MG63 (cell line): ENCODE measurements at places on chromosomes 12 and 14. TPM values are rescaled to one million over a fixed set of nuclear protein-coding genes. Genes with fewer than 3 reads are reported as not detected.

FBLN5 gene
- total RNA-seq = 0.16 and 26.2 TPM in 2 replicates

KCNJ8 gene
- total RNA-seq = not detected in 2 replicates

AMDHD1 gene
- 0.10 TPM in 1 of 2 replicates, not detected in the other for total RNA-seq

DYNLL1 gene
- 472 and 685 TPM in 2 replicates for total RNA-seq

ACRBP gene
- total RNA-seq = not detected in 2 replicates

FLRT2 gene
- total RNA-seq = 0.22 and 2.5 TPM in 2 replicates

TBC1D30 gene
- 0.20 and 0.30 TPM in 2 replicates for total RNA-seq

ZNF140 gene
- 0.26 TPM in 1 of 2 replicates, not detected in the other for total RNA-seq

PLEKHD1 gene
- total RNA-seq = not detected in 2 replicates

CAPS2 gene
- total RNA-seq = 0.37 and 0.43 TPM in 2 replicates

NTF3 gene
- not detected in 2 replicates for total RNA-seq

OR11H12 gene
- total RNA-seq = not detected in 2 replicates

TRPV4 gene
- 0.20 and 1.1 TPM in 2 replicates for total RNA-seq

GPR162 gene
- not detected in 2 replicates for total RNA-seq

OR6C76 gene
- not detected in 2 replicates for total RNA-seq

C1R gene
- 45.9 and 50.9 TPM in 2 replicates for total RNA-seq

ATN1 gene
- 2.8 and 5.0 TPM in 2 replicates for total RNA-seq

MSI1 gene
- not detected in 2 replicates for total RNA-seq

OR6C68 gene
- not detected in 2 replicates for total RNA-seq

KLRK1 gene
- total RNA-seq = not detected in 2 replicates

TOMM20L gene
- not detected in 2 replicates for total RNA-seq
